Left lung (tissue), 14 donors: ENCODE measurements at places on chromosomes 7 and 10. TPM values are rescaled to one million over a fixed set of nuclear protein-coding genes. Genes with fewer than 3 reads are reported as not detected.

DNA sequence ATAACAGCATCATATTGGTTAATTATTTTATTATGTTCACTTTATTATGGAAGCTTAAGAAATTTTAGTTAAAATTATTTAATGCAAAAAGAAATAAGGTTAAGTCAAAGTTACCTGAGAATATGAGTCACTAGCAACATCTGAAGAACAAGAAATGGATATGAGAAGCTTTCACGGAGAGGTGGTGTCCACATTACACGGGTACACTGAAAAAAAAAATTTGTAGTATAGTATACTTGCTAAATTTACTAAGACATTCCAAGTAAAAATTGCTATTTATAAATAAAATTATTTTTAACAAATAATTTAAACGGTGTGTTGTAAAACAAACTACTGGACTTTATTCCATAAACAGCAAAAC lies 63.9 kb downstream of the DPY19L1 start:
- DNase-seq = no peak

DNA sequence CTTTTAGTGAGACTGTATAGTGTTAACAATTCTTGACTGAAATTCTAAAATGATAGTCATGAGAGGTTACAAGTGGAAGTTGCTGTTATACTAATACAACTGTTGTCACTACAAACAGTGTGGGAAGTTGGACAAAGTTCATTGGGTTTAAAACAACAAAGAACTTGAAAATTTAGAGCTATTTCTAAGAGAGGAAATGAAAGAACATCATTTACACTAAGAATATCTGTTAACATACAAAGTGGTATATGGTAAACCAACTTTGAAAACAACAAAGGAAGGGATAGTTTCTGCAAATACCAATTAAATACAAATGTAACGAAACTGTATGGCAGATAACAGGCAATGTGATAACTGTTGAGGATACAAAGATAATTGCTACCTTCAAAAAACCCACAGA lies 11.6 kb downstream of the MTPN start:
- no peak for DNase-seq

GRCh38 chr10:61902445-61903220 lies 1.1 kb downstream of the ARID5B start:
- DNase-seq = no peak

- DNase-seq = no peak
These were observed 3.4 kb downstream of the AOC1 start for GRCh38 chr7:150855476-150856302.

DNA sequence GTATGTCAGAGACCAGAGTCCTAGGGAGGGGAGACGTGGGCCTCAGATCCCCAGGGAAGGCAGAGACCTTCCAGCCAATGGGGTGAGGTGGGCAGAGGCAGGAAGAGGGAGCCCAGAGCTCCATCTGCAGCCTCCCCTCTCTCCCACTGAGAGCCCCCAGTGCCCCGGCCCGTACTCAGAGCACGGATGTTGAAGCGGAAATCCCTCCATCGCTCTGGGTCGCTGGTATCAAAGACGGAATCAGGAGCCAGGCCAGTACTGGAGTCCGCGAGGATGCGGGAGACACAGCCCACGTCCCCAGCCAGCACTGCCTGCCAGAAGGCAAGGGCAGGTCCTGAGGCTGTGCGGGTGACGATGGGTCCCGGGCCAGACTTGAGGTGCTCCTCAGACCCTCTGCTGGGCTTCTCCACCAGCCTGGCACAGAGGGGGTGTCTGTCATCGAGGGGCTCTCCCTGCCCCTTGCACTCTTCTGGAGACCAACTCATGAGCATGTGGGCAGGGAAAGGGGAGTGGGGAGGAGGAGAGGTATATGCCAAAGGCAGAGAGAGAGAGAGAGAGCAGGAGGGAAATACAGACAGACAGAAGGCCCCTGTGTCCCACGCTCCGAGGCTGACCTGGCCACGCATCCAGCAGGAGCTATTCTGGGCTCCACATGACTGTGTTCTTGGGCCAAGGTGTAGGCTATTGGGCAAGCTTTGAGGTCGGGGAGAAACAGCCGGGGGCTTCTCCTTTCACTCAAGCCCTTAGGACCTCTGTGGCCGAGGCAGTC lies at the start of gene ASB10:
TSS of gene ASB10 (minus strand) at position 611 of the 769 bp plus-strand sequence. CDS start at position 491, 120 bp downstream.
- no peak for DNase-seq

The WDR86 gene
- 16.5 TPM for polyA plus RNA-seq

The AMZ1 gene
- polyA plus RNA-seq = 0.50 TPM

DNA sequence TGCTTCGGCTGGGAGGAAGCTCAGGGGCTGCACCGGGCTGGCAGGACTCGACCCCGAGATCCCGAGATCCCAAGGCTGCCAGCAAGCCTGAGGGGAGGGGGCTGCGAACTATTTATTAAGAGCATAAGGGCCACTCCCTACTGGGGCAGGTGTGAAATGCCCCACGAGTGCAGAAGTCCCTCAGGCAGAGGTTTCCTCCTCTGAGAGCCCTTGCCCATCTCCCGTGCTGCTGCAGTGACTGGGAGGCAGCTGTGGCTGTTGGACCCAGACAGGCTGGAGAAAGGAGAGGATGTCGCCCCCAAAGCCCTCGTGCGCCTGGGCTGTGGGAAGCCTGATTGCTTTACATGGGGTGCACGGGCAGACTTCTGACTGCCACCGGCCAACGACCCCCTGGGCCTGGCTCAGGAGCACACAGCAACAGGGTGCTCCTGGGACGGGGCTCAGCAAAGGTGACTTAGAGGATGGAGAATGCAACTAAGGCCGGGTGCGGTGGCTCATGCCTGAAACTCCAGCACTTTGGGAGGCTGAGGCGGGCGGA lies 39.8 kb downstream of the RGS10 start:
- DNase-seq = no peak

The DLX6 gene
- not detected for polyA plus RNA-seq

DNA sequence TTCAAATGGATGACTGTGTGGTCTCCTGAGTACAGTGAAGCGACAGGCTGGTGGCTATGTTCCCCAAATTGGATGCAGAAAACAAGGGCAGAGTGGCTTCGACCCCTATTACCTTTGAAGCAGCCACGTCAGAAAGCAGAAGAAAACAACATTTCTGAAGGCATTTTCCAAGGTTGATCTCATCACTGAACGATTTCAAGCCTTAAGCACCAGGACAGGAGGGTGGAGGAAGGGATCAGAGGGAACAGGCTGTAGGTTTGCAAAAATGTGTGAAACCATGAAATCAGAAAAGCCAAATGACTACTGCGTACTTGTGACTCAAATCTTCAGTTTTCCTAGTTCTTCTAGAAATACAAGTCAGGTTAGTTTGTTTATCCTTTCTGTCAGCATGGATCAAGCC lies 181.0 kb upstream of the TMEM106B start:
- DNase-seq = no peak

DNA sequence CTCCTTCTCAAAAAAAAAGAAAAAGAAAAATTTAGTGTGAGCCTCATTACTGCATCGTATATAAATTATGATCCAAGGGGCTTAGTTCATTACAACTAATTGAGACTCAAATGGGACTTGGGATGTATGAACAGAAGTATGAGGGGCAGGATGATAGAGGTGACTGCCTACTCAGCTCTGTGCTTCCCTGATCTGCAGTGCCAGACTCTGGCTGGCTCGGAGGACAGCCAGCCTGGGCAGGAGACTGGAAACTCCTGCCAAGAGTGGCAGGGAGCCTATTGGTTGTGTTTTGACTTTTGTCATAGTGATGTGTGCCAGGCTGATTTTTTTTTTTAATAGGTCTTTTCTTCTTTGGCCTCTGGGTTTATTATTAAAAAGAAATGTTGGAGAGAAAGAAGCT lies 73.8 kb upstream of the GTF2IRD1 start:
- no peak for DNase-seq

The TBX20 gene
- polyA plus RNA-seq = not detected
